ENCODE measurements at places on chromosomes 1 and 21.

DNA sequence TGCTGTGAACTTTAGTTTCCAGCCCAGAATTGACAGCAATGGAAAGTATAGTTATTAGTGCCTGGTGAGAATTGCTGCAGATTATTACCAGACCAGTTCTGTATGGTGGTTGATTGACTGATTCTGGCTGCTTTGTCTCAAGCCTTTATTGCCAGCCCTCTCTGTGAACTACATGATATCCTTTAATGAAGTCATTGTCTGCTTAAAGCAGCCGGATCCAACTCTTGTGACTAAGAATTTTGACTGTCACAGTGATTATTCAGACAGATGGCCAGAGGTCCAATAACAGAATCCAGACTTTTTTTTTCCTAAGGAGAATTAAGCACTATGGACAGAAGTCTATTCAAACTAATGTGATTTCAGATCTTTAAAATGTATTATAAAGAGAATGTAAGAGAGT lies 1548.6 kb upstream of the B3GALT2 start:
- no peak for DNase-seq

- no peak for DNase-seq
Observed at GRCh38 chr1:61659061-61659460, 65.9 kb downstream of the TM2D1 start.

DNA sequence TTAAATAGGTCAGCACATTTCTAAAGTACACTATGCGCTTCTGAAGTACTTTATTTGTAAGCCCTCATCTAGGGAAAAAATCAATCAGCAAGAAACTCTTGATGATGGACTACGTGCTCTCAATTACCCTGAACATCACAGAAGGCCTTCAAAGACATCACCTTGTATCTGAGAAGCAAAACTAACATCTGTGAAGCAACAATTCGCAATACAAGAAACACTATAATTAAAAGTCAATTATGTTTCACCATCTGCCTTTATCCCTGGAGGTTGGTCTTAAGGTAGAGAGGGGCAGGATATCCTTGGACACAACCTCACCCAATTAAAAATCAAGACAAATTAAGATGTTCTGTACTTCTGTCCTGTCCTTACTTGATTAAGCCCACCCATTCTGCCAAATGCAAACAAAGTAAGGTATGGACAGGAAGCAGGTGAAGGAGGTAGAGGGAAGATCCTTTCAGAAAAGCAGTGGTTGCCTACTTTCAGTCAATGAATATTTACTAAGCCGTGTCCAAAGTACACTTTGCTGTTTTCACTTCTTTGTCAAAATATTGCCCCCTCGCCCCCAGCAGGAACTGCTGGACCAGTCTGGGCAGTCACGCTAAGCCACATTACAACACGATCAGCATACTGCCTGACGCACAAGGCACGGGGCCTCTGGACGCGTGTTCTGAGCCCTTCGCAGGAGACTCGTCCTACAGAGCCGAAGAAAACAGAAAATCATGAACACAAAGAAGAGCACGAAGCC lies 887 bp downstream of the SLC19A2 start:
- DNase-seq: no peak

DNA sequence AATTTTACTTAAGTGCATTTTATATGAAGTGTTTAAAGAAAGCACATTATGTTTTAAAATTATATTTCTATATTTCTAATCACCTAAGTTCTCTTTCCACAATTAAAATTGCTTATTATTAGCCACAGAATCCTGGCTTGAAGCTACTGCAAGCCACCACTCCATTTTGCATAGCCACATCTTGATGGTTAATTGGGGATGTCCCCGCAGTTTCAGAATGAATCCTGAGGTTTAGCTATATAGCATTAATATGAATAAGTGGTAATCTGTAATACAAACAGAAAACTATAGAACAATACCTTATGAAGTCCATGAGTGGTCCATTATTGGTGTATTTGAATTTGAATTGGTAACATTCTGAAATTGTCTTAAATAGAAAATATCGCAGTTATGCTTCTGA lies 11.6 kb upstream of the GOLPH3L start:
- no peak for DNase-seq

- DNase-seq: no peak
Observed at GRCh38 chr1:1123581-1124507, 8.0 kb upstream of the C1orf159 start.

GRCh38 chr1:220356981-220357850 lies 85.0 kb upstream of the RAB3GAP2 start:
- DNase-seq: no peak

DNA sequence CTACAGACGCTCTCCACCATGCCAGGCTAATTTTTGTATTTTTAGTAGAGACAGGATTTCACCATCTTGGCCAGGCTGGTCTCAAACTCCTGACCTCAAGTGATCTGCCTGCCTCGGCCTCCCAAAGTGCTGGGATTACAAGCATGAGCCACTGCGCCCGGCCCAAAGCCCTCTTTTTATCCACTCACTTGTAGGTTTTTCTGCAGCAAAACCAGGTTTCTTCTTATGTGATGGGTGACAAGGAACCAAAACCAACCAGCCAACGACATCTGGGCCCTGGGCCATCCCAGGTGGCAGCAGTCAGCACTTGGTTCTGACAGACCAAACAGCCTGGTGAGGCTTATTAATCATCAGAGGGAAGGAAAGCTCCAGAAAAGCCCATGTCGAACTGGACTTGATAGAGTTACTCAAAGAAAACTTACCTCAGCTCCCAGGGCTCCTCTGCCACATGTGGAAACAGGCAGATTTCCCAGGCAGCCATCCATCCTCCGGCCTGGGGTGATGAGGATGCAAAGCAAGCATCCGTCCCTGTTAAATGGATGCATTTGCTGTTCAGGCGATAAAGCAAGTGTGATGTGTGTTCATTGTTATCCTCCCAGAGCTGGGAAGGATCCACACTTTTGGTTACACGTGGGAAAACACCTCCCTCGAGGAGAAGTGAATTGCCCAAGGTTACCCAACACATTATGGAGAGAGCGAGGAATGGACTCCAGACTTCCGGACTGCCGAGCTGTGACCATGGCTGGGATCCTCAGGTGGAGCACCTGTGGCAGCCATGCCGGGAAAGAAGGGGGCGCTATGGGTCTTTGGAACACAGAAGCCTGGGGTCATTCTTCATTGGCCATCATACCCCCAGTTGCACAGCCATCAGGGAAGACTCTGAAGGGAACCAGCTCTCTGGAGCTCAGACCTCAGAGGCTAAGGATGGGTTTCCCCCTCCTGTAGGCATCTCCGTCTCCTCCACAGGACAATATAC lies 118.8 kb downstream of the HUNK start:
- no peak for DNase-seq

GRCh38 chr1:211627259-211627658 lies 48.2 kb downstream of the NEK2 start:
- DNase-seq: no peak

DNA sequence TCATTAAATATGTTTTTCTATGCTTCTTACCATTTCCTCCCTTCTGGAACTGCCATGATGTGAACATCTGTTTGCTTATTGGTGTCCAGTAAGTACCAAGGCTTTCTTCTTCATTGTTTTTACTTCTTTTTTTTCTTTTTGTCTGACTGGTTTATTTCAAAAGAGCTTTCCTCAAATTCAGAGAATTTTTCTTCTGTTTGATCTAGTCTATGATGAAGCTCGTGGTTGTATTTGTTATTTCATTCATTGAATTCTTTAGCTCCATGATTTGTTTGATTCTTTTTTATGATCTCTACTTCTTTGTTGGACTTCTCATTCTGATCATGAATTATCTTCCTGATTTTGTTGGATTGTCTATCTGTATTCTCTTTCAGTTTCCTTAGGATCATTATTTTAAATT lies 49.5 kb upstream of the PKN2 start:
- DNase-seq: no peak

- DNase-seq: no peak
Observed at GRCh38 chr1:100891380-100891779, 3.3 kb downstream of the EXTL2 start.

GRCh38 chr1:87156124-87156523 lies 172.6 kb upstream of the LMO4 start:
- no peak for DNase-seq

GRCh38 chr1:47688461-47689296 lies 250.8 kb downstream of the FOXD2 start:
- DNase-seq: no peak

GRCh38 chr1:182658055-182658454 lies 26.3 kb downstream of the RGS8 start:
- DNase-seq: no peak

DNA sequence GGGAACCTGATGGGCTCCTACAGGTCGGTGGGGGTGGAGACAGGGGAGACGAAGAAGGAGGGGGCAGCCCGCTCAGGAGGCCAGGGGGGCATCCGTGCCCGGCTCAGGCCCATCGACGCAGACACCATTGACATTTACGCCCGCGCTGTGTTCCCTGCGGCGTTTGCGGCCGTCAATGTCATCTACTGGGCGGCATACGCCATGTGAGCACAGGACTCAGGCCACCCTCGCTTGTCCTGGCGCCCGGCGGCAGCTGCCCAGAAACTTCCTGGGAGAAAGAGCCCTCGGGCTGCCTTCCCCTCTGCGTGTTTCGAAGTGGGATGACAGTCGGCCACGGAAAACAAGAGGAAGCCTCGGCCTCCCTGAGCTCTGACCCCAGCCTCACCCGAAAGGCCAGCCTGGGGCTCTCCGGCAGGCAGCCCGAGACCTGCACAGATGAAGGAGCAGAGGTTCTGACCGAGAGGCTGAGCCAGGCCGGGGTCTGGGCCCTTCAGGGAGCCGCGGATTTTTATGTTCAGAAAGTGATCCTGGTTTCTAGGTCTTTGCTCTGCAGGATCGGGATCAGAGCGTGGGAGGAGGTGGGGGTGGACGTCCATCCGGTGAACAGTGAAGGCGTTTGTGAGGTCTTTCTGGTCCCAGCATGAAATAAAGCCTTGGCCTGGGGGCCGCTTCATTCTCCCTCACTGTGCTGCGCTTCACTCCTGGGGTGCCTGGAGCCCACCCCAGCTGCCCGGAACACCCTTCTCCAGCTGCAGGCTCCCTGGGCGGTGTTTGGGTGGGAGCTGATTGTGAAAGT lies 11.1 kb downstream of the GABRD start:
- no peak for DNase-seq

DNA sequence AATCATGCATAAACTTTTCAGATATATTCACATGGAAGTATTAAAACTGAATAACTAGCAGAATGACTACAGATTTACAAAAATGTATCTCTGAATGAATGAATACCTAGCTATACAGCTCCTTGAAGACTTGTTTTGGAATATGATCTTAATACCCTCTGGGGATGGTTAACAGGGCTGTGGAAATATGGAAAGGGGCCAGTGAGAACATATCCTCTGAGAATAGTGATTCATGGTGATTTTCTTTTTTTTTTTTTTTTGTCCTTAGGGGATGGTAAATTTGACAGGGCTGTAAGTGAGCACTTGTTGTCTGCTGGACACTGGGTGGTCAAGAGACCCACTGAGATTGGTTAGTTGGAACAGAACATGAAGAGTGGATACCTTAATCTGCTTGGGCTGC lies 80.7 kb upstream of the HP1BP3 start:
- DNase-seq: no peak

- DNase-seq: no peak
Observed at GRCh38 chr1:90135286-90135685, 140.4 kb downstream of the ZNF326 start.

GRCh38 chr21:45549626-45550463 lies 7.6 kb upstream of the SLC19A1 start:
- DNase-seq: no peak

GRCh38 chr1:232765542-232765941 lies 39.7 kb upstream of the MAP10 start:
- DNase-seq: no peak

GRCh38 chr1:118788463-118788862 lies 199.7 kb downstream of the TBX15 start:
- no peak for DNase-seq

- DNase-seq: no peak
Observed at GRCh38 chr1:163844459-163844858, 522.7 kb downstream of the NUF2 start.

- DNase-seq: no peak
Observed at GRCh38 chr1:147515045-147515869, 26.0 kb upstream of the BCL9 start.

GRCh38 chr1:19735440-19736127 lies 64.1 kb downstream of the TMCO4 start:
- no peak for DNase-seq

- DNase-seq: no peak
Observed at GRCh38 chr1:213868482-213868881, 119.3 kb upstream of the PROX1 start.

- DNase-seq: no peak
Observed at GRCh38 chr1:240091614-240092300, at the start of gene FMN2. Gene FMN2 (plus strand): TSS chr1:240091883. CDS start chr1:240092110, 227 bp downstream.

GRCh38 chr1:241485554-241485992 lies 34.0 kb downstream of the FH start:
- no peak for DNase-seq

DNA sequence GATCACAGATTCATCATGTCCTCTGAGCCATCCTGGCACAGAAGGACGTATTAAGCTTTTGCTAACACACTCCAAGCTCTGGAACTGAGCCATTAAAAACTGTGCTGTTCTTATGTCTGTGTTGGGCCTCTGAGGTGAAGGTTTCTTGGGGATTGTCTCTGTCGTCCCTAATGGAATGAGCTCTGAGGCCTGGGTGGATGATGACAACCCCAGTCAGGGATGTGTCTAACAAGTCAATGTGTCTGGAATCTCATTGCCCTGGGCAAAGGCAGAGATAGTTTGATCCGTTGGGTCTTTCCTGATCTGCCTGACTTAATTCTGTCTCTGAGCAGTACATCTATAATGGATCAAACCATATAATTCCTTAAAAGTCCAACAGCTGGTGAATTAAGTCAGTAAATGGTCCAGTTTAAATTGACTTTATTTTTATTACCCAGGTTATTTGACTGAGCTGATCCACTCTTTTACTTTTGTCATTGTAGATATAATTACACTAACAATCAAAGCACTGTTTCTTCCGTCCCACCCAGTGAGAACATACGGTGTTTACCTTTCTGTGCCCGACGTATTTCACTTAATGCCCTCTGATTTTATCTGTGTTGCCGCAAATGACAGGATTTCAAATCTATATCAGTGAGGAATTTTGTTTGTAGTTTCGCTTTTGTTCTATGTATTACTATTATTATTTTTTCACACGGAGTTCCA lies 38.8 kb upstream of the OR2B11 start:
- no peak for DNase-seq

DNA sequence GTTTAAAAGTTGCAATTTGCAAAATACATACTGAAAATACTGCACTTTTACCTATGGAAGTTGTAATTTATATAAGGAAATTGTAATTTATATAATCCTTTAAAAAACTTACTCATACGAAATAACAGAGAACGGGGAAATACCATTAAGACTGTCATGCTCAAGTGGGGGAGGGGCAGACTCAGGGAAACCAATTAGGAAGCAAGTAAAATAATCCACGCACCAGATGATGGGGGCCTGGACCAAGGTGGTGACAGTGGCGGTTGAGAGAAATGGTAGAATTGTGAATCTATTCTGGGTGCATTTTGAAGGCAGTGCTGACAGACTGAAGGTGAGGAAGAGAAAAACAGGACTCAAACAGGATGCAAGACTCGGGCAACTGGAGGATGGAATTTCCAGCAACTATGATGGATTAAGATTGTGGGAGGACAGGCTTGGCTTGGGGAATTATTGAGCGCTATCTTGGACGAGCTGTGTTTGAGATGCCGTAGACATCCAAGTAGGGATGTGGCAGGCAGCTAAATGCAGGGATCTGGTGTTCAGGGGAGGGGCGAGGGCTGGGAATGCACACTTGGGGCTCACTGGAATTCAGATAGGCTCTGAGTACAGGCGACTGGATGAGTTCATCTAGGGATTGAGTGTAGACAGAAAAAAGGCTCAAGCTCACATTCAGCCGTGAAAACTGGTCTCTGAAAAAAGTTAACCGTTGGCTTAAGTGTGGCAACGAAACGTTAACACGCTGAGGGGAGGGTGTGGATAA lies 977 bp downstream of the LCA5L start:
- no peak for DNase-seq

GRCh38 chr1:40592107-40592803 lies 60.8 kb downstream of the ZNF684 start:
- no peak for DNase-seq
